ENCODE measurements at places on chromosomes 3 and 15. TPM values are rescaled to one million over a fixed set of nuclear protein-coding genes. Genes with fewer than 3 reads are reported as not detected.

Gene LYZL4
- not detected for total RNA-seq

- DNase-seq: no peak
Observed at GRCh38 chr15:55283379-55284147, 6.0 kb downstream of the RAB27A start.

Gene MLH1
- 38.8 TPM for total RNA-seq

DNA sequence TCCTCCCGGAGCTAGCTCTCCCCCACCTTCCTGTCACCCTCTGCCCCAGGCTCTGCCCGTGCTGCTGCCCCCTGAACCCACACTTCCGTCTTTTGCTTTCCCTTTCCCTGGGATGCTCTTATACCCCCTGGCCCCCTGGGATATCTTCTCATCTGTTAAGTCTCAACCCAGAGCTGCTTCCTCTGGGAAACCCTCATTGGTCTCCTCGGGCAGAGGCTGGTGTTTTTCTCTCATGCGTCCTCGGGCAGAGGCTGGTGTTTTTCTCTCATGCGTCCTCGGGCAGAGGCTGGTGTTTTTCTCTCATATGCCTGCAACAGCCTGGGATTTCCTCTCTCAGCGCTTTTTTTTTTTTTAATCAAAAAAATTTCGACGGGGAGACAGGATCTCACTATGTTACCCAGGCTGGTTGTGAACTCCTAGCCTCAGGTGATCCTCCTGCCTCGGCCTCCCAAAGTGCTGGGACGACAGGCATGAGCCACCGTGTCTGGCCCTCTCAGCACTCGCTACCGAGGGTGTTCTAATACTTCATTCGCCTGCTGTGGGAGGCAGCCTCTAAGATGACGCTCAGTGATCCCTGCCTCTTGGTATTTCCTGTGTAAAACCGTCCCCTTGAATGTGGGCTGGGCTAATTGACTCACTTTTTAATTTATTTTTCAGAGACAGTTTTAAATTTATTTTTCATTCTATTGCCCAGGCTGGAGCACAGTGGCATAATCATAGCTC is 62.7 kb upstream of the TFRC start:
- DNase-seq: no peak

GRCh38 chr3:36175113-36175812 is 205.0 kb upstream of the STAC start:
- DNase-seq: no peak

DNA sequence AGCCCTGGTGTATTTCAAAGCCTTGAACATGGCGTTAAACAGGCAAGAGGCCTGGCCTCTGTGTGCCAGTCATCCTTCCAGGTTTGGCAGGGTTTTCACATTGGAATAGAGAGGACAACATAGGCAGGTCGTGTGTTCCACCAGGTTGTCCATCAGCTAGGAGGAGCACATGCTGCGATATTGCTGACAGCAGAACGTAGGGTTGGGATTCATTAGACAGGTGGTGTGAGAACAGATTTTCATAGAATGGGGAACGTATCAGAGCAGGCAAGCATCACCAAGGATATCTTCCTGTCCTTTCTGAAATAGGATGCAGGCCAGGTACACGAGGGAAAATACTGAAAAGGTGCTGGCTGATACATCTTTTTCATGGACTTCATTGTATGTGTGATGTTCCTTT is 26.4 kb downstream of the MINAR1 start:
- DNase-seq: no peak

DNA sequence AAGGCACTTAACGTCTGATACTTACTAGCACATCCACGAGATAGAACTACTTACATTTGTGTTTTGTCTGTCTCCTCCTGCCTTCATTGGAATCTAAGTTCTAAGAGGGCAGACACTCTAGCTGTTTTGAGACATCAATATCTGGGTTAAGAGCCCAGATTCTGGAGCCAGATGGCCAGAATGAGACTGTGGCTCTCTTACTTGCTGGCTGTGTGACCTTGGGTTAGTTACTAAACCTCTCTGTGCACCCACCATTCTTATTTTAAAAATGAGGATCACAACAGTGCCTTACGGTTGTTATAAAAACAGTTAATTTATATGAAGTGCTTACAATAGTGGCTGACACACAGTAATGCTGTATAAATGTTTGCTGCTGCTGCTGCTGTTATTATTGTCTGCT is 7.7 kb downstream of the STARD5 start:
- DNase-seq: no peak

Gene FBXO40
- 228 TPM for total RNA-seq

DNA sequence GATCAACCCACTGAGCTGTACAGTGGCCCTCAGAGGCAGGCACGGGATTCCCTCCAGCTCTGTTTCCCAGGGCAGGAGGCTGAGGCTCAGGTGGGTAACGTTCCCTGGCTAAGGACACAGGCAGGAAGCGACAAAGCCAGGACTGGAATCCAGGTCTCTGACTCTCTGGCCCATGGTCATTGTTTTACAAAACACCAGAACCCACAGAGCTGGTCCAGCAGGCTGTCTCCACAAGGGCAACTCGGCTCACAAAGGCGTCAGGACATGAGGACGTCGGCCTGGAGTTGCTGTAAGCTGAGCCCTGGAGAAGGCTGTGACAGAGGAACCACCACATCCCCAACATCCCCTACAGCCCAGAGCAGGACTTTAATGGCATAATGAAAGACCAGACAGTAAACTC is 30.7 kb downstream of the NUP210 start:
- no peak for DNase-seq

GRCh38 chr3:147472846-147473245 is 63.7 kb downstream of the ZIC1 start:
- no peak for DNase-seq

- DNase-seq: no peak
Observed at GRCh38 chr15:81052046-81052445, 51.3 kb downstream of the TLNRD1 start.

- no peak for DNase-seq
Observed at GRCh38 chr3:186965141-186965879, 35.0 kb downstream of the ST6GAL1 start.

Gene PLIN1
- 4.7 TPM for total RNA-seq

- DNase-seq: no peak
Observed at GRCh38 chr3:72043204-72044133, 258.5 kb upstream of the PROK2 start.

DNA sequence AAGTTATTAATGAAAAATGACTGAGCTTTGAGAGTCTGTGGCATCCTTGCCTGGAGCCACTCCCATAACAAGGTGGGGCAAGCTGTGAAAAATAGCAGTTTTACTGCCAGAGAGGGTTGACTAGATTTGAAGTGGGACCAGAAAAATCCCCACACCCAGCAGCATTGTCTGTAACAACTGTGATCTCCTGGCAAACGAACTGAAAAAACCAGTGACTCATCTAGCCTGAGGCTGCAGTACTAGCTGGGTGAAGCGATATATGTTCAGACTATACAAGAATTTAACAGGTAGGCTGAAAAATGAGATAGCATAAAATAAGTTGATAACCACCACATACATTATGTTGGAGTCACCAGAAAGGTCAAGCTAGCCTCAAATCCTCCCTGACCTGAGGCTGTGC is 64.0 kb downstream of the DPH6 start:
- no peak for DNase-seq

Gene TMCO5A
- not detected for total RNA-seq

DNA sequence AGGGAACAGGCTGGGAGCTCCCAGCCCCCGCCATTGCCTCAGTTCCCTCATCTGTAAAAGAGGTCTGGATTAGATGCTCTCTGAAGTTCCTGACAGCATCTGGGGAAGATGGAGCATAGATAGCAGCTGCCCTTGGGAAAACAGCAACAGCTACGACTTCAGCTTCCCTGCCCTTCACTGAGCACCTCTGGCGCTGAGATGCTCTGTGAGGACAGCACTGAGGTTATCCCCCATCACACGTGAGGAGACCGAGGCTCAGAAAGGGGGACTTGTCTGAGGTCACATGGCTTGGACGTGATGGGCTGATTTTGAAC is 11.1 kb upstream of the RPL29 start:
- DNase-seq: no peak

Gene GPR87
- not detected for total RNA-seq

Gene GRIP2
- total RNA-seq: 37.0 TPM

DNA sequence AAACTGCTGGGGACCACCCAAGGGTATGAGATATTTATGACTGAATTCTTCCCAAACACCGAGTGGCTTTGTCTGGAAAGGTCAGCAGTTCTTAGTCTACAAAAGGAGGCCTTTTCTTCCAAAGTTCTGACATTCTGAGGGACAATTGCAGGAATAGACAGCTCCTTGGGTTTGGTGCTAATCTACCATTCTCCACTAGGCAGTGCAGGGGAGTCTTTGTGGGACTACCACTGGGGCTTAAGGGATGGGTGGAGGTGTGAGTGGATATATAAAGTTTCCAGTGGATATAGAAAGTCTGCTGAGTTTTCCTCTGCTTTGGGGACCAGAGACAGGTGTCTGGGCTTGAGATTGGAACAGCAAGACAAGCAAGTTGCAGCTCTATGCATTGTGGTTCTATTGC is 62.7 kb downstream of the EXOG start:
- DNase-seq: no peak

- DNase-seq: no peak
Observed at GRCh38 chr15:36079021-36079420, 500.4 kb upstream of the CDIN1 start.

GRCh38 chr3:44555723-44556122 is 730 bp downstream of the ZKSCAN7 start:
- DNase-seq: no peak

DNA sequence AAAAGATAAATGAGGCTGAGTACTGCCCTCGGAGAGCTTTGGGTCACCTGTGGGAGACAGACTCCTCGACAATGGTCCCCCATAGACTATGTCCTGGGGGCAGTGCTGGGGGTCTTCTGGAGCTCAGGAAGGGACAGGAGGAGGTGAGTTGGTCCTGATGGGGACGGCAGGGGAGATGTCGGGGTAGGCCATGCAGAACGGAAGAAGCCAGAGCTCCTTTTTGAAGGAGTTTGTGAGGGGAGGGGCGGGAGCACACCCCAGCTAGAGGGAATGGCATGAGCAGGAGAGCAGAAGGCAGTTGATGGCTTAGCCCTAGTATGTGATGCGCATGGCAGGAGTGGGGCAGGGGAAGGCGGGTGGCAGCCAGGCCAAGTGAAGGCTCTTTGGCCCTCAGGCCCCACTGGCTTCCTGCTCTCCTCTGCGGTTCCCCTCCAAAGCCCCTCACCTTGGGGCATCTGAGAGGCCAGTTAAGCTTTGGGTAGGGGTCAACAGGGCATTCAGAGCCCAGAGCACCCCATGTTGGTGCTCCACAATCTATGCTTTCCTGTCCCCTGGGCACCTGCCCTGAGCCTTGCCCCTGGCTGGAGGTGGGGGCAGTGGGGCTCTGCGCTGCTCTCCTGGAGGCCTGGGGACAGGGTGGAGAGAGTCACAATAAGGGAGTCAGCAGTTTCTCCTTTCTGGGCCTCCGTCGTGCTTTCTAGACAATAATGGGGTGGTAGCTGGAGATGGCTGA is 179.3 kb downstream of the SMAD6 start:
- no peak for DNase-seq

Gene DNAH12
- 0.02 TPM for total RNA-seq

Gene STXBP5L
- not detected for total RNA-seq

- no peak for DNase-seq
Observed at GRCh38 chr3:74351213-74351612, 263.2 kb downstream of the CNTN3 start.

Gene PCSK6
- 31.9 TPM for total RNA-seq

GRCh38 chr3:138332472-138333073 is 2.9 kb upstream of the NME9 start:
- DNase-seq: no peak
